Left renal pelvis (tissue), 4 donors: ENCODE measurements at places on chromosomes 3 and 15. TPM values are rescaled to one million over a fixed set of nuclear protein-coding genes. Genes with fewer than 3 reads are reported as not detected.

GOLGA8S gene
- polyA plus RNA-seq, result 1.5 TPM

RTP3 gene
- not detected for polyA plus RNA-seq

ZNF710 gene
- polyA plus RNA-seq, result 15.9 TPM

- DNase-seq, result no peak
These were observed 4.2 kb downstream of the TBC1D23 start for GRCh38 chr3:100265016-100265415.

- no peak for DNase-seq
These were observed 59.2 kb upstream of the HERC1 start for GRCh38 chr15:63892794-63893441.
